SK-N-MC (cell line): ENCODE measurements at places on chromosomes 2 and 18.

- no peak for DNase-seq
These were observed 194.3 kb downstream of the ARL4C start for GRCh38 chr2:234302664-234302991.

GRCh38 chr2:46079985-46080560 lies 217.1 kb upstream of the EPAS1 start:
- no peak for DNase-seq

DNA sequence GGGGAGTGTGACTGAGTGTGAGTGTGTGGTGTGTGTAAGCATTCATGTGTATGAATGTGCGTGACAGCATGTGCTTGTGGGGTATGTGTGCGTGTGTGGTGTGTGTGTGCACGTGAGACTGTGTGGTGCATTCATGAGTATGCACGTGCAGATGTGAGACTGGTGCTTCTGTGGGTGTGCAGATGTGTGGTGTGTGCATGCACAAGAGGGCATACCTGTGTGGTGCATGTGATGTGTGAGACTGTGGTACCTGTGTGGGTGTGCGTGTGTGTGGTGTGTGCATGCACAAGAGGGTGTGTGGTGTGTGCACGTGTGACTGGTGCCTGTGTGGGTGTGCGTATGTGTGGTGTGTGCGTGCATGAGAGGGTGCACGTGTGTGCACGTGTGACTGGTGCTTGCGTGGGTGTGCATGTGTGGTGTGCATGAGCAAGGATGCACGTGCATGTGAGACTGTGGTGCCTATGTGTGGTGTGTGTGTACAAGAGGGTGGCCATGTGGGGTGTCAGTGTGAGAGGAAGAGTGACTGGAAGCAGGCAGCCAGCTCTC lies 213.3 kb downstream of the TWIST2 start:
- DNase-seq: no peak

DNA sequence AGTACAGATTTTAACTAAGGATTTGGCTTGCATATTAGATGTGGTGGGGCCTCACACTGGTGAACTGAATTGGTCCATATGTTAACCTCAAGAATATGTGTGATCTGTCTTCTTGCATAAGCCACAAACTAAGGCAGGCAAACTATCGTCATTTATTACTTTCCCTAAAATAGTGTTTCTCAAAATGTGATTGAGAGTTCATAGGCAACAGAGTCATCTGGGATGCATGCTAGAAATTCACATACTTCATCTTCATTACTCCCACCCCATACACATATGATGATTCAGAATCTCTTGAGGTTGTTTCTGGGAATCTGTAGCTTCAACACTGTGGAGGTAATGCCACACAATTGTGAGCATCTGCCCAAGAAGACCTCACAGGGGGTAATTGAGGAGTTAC lies 822.8 kb upstream of the CDH2 start:
- no peak for DNase-seq

DNA sequence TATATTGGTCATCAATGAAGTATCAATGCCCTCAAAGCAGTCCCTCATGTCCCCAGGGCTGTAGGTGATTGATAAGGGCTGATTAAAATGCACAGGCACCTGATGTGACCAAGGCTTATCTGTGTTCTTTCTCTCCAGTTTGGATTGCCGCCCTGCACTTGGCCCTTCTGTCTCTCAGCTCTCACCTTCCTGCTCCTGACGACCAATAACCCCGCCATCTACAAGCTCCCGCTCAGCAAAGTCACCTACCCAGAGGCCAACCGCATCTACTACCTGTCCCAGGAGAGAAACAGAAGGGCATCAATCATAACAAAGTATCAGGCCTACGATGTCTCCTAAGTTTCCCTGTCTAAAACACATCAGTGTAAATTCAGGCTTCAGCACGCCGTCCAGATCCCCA lies 41.8 kb upstream of the SLC14A1 start:
- no peak for DNase-seq

GRCh38 chr2:226079671-226080181 lies 680.2 kb downstream of the NYAP2 start:
- DNase-seq: no peak

DNA sequence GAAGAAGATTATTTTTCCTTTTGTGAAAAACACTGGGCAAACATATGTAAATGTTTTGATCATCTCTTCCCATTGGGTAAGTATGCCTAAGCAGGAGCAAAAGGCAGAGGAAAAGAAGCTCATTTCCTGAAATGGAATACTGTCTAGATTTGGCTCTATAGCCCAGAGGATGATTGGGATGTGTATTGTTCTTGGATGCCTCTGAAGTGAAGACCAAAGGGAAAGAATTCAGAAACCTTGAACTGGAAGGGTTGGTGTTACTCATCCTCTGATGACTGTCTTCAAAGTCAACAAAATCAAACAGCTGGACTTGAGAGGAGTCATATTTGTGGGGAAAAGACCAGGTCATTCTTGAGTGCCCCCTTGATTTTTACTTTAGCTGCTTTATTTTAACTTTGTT lies 112.6 kb upstream of the NT5C1B start:
- DNase-seq: no peak

GRCh38 chr2:227117027-227117426 lies 47.0 kb downstream of the COL4A4 start:
- DNase-seq: no peak

DNA sequence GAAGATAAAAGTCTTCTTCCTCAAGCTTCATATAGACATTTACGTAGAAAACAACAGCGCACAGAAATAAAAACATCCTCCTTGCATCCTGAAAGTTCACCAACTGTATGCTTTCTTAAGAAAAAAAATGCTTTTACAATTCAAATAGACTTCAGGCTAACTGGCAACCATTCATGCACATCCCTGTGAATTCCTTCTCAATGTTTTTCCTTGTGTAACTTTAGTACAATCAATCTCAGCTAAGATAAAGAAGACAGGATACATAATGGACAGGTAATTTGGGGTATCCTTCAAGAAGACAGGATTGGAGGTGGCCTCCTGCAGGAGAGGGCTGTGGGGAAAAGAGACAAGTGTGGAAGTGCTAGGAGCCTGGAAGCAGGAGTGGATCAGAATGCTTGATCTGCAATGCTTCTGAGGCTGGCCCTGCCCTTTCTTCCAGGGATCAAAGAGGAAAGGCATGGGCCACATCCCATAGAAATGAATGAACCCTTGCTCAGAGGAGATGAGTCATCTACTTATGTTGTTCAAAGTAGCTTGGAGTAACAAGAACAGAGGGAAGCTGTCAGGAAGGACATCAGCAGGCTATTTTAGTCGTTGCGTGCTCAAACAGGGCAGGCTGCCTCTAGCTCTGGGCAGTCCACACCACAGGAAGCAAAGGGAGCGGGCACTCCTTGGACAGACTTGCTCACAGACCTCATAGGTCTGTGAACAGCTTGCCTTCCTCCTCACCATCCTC lies 126.6 kb downstream of the TMEM131 start:
- no peak for DNase-seq

GRCh38 chr2:176239031-176239430 lies 30.2 kb upstream of the MTX2 start:
- no peak for DNase-seq
